ENCODE measurements at places on chromosomes 6 and 20. TPM values are rescaled to one million over a fixed set of nuclear protein-coding genes. Genes with fewer than 3 reads are reported as not detected.
A peak's percentile ranks its signal among the peaks of the same experiment; 100 is the strongest.

LY6G5C gene
- 1.7 TPM for total RNA-seq

MYT1 gene
- 0.14 TPM for total RNA-seq

KCNG1 gene
- 6.3 TPM for total RNA-seq

GRCh38 chr20:20824924-20825584, 112.6 kb upstream of the RALGAPA2 start:
- peak; percentile 68 for DNase-seq

DNA sequence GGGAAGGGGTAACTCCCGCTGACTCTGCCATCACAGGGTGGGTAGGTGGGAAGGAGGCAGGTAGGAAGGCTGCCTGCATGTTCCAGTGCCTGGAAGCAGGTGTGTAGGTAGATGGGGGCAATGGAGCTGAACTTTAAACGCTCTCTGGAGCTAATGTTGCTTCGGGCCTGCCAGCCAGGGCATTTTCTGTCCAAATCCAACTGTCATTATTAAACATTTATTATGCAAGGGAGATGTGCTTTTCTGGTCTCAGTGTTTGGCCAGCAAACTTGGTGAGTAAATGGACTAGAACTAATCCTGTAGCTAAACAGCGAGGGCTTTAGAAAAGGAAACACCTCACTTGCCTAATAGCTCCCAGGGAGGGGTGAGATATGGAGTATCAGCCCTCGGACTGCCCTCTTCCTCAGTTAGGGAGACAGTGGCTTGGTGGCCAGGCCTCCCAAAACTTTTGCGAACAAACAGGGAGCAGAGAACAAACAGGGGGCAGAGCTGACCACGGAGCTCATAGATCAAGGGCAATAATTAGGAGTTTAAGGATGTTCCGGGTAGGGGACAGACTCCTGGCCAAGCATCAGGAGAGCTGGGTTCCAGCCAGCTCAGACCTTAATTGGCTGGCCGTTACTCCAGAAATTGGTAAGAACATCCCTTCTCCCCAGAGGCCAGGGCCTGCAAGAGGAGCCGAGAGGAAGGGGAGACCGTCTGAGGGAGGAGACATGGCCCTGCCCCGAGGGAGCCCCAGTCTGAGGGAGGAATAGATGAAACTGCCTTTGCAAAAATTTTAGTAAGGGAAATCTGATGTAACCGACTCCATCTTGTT, 131.1 kb downstream of the VEGFA start:
- no peak for DNase-seq

DNA sequence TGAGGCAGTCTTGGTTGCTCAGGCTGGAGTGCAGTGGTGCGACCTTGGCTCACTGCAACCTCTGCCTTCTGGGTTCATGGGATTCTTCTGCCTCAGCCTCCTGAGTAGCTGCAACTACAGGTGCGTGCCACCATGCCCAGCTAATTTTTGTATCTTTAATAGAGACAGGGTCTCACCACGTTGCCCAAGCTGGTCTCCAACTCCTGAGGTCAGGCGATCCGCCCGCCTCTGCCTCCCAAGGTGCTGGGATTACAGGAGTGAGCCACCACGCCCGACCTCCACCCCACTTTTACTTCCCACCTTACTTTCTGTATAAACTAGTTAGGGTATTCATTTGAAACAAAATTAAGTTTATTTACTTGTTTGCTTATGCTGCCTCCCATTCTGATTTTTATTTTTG, 86.5 kb downstream of the NCOA3 start:
- DNase-seq = no peak

DNA sequence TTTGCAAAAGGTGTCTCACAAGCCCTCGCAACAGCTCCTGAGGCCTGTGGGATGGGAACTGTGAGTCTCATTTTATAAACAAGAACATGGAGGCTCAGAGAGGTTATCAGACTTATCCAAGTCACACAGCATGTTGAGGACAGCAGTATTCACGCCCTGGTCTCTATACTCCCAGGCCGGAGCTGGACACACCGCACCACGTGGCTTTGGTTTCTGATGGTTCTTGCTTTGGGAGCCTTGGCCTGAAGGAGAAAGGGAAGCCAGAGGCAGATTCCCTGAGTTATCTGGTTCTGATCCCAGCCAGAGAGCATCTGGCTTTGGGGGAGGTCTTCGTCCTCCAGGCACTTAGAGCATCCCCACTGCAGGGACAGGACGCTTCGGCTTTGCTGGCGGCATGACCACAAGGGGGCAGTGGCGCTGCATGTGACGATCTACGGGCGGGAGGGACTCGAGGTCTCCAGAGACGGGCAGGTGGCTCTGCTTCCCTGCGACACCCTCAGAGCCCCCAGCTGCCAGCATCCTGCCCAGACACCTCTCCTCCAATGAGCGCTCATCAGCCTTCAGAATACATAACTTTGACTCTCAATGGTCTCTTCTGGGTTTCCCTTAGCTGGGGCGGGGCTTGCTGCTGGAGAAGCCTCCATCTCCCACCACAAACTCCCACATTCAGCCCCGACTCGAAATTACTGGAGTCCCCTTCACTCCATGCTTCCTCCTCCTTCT, 51.4 kb upstream of the SAYSD1 start:
- DNase-seq = peak; percentile 90

DNA sequence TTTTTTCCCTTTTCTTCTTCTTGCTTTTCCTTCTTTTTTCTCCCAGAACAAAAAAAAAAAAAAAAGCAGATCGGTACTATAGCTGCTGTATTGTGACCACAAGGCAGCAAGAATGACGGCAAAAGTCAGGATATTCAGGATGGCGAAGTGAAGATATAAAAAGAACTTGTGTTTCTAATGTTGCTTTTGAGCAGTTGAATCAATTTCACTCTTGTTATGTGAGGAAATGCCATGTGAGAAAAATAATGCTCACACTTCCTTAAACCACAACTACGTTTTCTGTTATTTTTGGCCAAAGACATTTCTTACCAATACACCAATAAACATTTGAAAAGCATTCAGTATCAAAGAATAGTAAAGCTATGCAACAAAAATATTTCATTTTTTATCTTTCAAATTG, 510.5 kb downstream of the HACE1 start:
- DNase-seq = no peak

DNA sequence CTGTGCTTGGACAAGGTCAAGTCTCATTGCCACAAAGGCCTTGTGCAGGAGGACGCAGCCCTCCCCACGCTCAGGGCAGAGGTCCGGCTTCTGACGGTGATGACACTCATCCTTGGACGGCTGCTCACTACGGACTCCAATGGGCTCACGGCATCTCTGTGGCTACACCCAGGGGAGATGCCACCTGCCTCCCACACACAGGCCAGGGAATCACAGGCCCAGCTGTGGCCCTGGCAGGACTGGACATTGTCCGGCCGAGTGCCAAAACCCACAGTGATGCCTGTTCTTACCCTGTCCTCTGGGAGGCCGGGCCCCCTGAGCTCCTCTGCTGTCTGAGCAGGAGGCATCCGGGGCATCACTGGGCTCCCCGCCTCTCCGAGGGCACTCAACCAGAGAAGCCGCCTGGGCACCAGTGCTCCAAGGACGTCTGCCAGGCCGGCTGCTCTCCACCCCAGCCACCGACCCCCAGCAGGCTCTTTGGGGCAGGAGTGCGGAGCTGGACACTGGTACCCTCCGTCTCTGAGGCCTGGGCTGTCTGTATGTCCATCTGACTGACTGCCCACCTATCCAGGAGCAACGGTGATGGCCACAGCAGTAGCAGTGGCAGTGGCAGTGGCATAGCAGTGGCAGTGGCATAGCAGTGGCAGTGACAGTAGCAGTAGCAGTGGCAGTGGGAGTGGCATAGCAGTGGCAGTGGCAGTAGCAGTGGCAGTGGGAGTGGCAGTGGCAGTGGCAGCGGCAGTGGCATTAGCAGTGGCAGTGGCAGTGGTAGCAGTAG, 1.9 kb downstream of the RBBP8NL start:
- no peak for DNase-seq

GHRH gene
- total RNA-seq = not detected

DNA sequence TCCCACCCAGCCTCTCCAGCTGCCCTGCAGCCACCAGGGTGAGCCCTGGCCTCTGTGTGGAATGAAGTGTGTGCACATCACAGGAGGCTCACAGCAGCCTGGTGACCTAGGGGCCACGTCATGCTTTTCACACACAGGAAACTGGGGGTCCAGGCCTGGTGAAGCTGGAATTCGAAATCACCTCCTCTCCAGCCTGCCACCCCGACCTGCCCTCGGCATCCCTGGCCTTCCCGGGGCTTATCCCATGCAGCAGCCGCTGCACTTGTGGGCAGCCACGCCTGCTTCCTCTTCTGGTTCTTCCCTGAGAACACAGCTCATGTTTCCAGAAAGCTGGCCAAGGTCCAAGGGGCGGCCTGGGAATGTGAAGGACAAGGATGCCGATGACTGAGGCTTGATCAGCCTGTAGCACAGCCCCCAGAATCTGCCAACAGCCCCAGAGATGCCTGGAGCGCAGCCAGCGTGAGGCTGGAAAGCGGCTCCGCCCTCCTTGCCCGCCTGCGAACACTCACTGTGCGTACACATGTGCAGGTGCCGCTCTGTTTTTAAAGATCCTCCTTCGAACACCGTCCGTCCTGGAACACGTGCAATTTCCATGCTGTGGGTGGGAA, 4.2 kb upstream of the NTSR1 start:
- DNase-seq = peak; percentile 61

BPIFB4 gene
- not detected for total RNA-seq

MCCD1 gene
- not detected for total RNA-seq

GRCh38 chr20:38059832-38060231, 26.3 kb downstream of the RPRD1B start:
- no peak for DNase-seq

- no peak for DNase-seq
Measured at GRCh38 chr6:87297119-87297518, 25.3 kb upstream of the SMIM8 start.

GRCh38 chr6:50819904-50820868, 1.5 kb downstream of the TFAP2B start:
- DNase-seq = no peak

DNA sequence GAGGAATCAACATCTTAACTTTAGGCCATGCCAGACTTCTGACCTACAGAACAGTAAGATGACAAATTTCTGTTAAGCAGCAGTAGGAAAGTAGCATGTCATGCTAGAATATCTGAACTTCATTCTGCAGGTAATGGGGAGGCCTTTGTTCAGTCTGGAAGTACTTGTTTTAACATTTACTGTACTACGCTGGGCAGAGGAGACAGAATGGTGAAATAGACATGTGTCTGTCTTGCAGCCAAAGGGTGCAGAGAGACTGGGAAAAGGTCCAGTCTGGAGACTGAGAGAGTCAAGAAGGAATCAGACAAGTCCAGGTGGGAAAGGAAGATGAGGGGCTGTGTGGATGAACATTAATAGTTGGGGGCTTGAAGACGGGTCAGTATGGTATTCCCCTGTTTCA, 17.5 kb upstream of the ZBTB2 start:
- DNase-seq = no peak

- DNase-seq = no peak
Measured at GRCh38 chr6:42407379-42407778, 44.3 kb downstream of the TRERF1 start.

CAGE1 gene
- total RNA-seq = not detected

GRCh38 chr6:36688739-36689075, 8.9 kb upstream of the RAB44 start:
- DNase-seq = no peak

DNA sequence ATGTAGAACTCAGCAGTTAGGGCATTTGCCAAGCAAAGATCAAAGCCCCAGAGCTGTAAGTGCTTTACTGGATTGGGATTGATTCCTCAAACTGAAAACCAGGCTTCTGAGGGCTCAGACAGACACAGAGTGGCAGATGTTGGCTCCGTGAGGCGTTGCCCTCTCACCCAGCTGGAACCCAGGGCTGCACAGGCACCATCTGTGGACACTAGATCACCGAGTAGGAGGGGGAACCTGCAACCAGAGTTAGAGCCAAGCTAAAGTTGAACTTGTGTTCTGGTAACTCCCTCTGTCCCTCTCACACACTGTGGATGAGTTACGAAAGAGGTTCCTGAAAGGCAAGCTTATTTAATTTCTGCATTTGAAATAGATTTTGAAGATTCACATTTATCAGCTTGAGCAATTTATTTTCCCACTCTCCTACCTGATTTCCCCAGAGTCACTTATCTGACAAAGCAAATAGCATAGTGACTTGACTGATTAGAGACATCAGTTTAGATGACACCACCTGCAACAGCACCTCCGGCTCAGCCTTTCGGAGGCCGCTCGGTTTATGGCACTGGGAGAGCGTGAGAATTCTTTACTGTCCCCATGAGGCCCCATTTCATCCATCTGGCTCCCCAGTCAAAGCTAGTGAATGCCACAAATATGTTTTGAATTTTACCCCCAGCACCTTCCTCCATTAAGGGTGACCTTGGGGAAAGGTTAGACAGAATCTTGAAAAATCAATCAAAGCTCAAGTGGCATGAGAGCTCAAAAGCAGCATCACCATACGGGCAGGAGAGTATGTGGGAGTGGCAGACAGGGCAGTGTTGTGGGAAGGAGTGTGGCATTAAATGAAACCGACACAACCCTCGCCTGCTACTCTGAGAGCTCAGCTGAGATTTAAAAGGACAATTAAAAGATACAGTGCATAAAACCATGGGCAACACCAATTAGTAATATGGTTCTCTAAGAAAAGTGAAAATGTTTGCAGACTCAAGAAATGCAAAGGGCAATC, 48.5 kb downstream of the RPF2 start:
- DNase-seq = no peak

DNA sequence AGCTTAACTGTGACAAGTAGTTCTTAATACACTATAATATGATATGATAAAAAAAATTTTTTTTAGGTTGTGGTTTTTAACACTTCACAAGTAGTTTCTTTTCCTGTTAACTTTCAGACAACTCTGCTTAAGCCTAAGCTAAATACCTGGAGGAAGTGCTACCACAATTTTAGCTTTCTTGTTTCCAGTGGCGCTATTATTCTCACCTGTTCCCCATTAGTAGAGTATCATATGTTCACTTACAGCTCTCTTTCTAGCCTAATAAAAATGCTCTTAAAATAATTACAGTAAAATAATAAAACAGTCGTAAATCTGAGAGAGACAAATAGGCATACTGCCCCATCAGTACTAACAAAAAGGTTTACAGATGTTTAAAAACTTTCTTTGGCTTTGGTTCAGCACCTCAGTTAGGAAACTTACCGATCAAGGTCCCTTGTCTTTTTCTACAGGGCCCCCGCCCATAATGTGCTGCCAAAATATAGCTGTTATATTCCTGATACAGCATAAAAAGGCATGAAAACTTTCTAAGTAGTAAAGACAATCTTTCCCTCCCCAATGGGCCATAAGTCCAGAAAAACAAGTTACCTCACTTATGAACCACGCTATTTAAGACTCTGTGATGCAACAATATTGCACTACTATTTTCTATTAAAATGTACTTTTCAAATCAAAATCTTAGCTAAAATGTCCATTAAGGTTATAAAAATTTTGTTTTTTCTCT, 57.9 kb downstream of the SESN1 start:
- no peak for DNase-seq

DNA sequence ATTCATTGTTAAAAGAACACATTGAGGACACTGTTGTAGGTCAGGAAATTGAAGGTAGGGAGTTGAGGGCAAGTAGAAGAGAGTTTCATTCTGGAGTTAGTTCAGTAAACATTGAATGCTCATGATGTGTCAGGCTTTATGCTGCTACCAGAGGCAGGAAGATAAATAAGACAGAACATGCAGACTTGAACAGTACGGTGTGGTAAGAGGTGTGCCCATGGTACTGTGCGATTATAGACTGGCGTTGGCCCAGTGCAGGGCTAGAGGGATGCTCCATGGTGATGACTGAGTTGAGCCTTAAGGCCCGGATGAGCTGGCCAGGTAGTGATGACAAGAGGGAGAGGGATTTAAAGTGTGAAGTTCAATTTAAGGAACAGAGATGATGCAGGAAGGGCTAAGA, 50.8 kb downstream of the CARMIL1 start:
- DNase-seq = no peak

Data from mucosa of descending colon (tissue), 3 donors.